ENCODE measurements at places on chromosomes 12 and 14.

DNA sequence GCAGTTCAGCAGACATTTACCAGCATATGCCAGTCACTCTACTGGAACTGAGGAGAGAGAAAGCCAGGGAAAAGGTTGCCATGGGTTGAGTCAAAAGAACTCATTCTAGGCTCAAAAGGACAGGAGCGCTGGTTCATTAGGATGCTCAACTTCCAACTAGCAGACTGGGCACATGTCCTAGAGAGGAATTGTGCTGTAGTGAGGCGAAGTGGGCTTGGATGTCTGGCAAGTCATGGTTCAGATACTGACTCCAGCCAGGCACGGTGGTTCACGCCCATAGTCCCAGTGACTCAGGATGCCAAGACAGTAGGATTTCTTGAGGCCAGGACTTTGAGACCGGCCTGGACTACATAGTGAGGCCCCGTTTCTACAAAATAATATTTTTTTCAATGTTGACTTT lies 281.5 kb downstream of the CACNA1C start:
- DNase-seq, result no peak

- DNase-seq, result peak; percentile 68
Measured at GRCh38 chr12:3122841-3123678, 45.9 kb downstream of the TSPAN9 start.

DNA sequence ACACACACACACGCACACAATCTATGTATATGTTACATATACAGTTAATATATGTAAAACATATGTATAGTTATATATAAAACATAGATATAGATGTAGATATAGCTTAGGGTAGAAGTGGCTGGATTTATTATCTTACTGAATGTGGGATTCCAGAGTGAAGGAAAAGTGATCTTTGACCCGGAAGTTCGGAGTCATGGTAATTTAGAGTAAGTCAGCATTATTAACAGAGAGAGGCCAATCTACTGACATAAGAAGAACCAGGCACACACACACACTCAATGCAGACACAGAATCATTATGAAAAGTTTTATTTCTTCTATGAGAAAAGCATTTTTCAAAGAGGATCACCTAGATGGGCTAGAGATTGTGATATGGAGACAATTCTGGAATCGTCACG lies 384.2 kb upstream of the NOVA1 start:
- DNase-seq, result no peak

DNA sequence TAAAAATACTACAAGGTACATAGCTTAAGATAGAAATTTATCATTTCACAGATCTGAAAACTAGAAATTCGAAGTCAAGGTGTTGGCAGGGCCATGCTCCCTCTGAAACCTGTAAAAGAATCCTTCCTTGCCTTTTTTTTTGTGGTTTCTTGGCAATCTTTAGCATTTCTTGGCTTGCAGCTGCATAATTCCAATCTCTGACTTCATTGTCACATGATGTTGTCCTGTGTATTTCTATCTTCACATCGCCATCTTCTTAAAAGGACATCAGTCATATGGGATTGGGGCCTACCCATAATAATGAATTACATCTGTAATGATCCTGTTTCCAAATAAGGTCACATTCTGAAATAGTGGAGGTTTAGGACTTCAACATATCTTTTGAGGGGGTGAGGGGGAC lies 250.4 kb downstream of the TMTC2 start:
- DNase-seq, result no peak

DNA sequence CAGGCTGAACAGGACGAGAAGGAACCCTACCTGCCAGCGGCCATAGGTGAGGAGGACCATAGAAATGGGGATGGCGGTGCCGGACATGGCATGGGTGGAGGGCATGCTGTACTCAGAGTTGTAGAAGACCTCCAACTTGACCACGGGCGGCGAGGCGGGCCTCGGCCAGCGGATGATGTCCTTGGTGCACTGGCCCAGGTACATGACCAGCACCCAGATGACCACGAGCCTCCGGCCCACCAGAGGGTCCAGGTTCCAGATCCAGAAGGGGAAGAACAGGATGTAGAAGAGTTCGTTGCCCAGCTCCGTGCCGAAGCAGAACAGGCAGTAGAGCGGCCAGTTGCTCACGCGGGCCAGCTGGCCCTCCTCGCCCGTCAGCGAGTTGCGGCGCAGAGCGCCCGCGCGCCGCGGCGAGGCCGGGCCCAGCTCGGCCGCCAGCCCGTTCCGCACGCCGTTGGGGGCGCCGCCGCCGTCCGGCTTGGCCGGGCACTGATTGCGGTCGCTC lies 582 bp downstream of the SGPP1 start:
- DNase-seq, result peak; percentile 81

DNA sequence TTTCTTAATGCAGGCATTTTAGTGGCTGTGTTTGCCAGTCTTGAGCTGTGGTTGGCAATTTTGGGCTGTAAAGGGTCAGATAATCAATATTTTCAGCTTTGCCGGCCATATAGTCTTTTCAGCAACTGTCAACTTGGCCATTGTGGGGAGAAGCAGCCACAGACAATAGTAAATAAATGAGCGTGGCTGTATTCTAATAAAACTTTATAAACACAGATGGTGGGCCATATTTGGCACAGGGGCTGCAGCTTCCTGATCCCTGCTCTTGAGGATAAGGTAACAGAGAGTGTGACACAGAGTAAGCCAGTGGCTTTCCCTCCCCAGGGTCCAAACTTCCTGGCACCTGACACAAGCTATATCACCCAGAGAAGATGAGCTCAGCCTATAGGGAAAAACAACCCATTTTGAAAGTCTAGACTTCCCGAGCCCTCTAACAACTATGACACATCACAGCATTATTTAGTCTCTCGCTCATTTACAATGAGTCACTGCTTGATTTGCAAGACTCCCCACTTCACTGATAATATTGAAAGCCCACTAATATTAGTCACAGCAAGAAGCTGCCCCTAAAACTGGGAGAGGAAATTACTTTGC lies 163.1 kb upstream of the TMPO start:
- DNase-seq, result peak; percentile 62

DNA sequence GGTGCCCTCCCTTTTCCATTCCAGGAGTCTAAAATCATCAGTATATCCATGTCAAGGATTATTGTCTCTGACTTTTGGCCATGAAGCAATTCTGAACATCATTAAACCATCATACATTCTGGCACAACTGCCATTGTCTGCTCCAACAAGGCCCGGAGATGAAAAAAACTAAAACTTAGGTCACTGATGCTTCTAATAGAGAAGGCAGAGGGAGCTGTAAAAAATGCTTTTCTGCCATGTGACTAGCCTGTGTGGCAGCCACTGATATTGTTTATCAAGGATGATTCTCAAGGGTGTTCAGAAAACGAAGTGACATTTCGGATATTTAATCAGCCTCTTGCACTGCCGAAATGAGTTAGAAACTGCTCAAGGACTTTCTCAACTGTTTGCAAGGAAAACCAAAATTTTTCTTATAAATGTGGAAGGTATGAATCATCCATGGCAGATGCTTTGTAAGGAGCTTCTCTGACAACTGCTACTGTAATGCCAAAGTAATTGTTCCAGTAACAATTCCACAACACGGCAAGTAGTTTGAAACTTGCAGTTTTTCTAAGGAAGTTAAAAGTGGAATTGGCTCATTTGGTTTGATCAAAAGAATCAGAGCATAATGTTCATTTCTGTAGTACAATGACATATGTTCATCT lies 1076.5 kb upstream of the FLRT2 start:
- DNase-seq, result no peak

GRCh38 chr12:90404071-90404470 lies 550.9 kb downstream of the CCER1 start:
- DNase-seq, result no peak

DNA sequence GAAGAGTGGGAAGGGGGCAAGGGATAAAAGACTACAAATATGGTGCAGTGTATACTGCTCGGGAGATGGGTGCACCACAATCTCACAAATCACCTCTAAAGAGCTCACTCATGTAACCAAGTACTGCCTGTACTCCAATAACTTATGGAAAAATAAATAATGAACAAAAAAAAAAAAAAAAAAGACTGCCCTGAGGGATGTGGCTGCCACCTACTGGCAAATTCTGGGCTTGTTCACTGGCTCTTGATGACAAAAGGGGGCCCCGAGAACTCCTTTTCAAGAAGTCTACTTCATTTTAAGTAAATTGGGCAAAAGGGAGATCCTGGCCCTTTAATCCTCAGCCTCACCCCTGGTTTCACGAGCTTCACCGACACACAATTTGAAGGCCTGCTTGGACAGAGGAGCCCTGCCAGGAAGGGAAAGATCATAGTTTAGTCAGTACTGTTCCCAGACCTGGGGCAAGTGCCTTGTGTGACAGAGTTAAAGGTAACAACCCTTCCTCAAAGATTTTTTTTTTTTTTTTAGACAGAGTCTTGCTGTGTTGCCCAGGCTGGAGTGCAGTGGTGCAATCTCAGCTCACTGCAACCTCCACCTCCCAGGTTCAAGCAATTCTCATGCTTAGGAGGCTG lies 26.1 kb upstream of the STAC3 start:
- DNase-seq, result peak; percentile 87

- DNase-seq, result no peak
Measured at GRCh38 chr12:45518291-45519235, 210.9 kb upstream of the ARID2 start.

DNA sequence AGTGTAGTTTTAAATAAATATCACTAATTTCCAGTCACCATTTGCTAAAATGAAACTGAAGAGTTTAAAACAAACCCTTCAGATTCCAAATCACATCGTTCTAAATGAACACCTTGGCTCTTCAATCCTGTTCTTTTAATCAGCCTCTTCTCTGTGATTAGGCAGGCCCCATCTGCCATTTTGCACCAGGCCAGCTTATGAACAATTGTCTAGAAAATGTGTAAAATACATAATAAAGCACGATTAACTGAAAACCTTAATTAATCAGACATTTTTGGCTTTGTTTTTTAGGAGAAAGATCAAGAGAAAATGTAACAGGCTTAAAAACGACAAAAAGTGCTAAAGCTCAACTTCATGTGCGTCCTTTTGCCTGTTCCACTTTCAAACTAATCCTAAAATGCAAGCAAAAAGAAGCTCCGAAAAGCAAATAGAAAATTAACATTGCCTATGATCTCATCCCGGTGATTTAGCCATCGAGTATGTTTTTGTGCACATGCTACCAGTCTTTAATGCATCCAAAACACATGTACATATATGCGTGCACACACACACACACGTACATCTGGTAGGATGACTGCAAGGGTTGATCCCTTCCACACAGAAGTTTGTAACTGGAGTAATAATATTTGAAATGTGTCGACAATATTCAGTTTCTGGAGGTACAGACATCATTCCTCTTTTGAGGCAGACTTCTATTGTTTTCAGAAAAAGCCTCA lies 288.6 kb downstream of the FOXN3 start:
- no peak for DNase-seq

DNA sequence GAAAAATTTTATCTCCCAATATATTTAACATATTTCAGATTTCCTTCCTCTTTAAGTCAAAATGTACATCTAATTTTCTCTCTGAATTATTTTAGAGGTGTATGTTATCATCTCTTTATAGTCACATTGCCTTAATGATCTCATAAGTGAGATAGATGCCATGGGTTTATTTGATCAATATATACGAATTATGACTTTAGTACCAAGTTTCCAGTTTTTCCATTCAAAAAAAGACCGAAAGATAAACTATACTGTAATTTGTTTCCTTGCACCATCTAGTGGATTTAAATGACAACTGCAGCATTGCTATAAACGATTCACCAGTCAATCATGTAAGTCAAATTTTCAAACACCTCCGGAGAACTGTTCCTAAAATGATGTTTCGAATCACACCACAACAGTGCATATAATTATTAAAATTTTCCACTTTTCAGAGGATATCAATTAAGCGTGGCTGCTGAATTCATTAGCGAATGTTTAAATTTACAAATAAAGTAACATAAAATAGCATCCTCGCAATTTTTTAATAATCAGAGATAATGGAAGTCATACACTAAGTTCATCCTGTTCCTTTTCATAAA lies 419 bp upstream of the ATXN7L3B start:
- no peak for DNase-seq

DNA sequence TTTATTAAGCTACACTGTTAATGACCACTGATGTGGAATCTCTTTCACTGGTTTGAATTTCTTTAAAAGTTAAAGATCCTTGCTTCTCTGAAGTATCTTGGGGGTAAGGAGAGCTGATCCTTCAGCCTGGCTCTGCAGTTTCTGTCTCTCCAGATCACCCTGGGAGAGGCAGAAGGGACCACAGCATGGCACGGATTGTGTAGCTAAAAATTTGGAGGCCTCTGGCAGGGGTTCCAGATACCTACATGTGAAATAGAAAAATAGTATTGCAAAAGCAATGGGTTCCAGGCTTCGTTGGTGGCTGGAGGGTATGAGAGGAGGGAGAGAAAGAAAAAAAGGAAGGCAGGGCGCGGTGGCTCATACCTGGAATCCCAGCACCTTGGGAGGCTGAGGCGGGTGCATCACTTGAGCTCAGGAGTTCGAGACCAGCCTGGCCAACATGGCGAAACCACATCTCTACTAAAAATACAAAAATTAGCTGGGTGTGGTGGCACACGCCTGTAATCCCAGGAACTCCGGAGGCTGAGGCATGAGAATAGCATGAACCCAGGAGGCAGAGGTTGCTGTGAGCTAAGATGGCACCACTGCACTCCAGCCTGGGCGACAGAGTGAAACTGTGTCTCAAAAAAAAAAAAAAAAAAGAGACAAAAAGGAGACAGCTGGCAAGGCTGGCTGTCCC lies 3.4 kb downstream of the CHST11 start:
- peak; percentile 45 for DNase-seq

GRCh38 chr12:92107621-92108131 lies 38.0 kb downstream of the BTG1 start:
- DNase-seq, result peak; percentile 70

- DNase-seq, result peak; percentile 36
Measured at GRCh38 chr12:54631551-54631950, 3.1 kb downstream of the LACRT start.

DNA sequence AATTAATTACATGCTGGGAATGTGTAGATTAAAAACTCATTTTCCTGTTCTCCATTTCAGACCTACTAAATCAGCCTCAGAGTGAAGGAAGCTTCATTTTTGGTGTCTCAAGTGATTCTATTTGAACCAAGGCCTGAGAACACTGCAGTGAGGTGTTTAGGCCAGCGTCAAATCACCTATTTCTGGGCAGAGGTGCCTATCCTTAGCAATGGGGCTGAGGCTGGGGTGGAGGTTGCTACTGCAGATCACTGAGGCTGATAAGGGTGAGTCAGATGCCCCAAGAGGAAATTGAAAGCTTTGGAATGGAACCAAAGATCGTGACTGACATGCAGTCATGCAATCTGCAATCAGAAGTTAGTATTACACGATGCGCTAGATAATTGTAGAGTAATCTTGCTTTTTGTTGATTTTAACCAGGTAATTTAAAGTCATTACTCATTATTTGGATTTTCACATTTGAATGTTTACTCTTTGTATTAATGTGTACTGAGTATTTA lies 4.4 kb downstream of the TXNRD1 start:
- no peak for DNase-seq

GRCh38 chr14:34619471-34619870 lies 10.5 kb downstream of the SNX6 start:
- DNase-seq, result peak; percentile 17

DNA sequence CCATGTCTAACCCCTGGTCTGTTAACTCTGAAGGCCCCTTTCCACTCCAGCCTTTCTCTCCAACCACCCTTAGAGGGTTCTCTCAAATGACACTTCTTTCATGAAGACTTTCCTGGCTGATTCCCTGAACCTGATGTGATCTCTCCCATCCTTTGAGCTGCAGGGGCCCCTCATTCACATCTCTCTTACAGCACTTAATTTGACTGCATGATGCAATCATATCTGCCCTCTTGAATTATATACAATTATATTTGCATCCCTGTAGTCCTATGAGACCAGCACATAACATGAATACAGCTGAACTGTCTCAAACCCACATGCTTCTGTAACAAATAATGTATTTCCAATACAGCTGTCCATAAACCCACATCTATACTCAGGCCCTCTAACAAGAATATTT lies 56.4 kb downstream of the PPP2R5E start:
- no peak for DNase-seq

- no peak for DNase-seq
Measured at GRCh38 chr12:106362971-106363370, 5.4 kb downstream of the POLR3B start.

Measured in endodermal cell (in vitro differentiated cells).